Heart left ventricle (tissue), 16 donors: ENCODE measurements at places on chromosomes 1 and 21. TPM values are rescaled to one million over a fixed set of nuclear protein-coding genes. Genes with fewer than 3 reads are reported as not detected.

The SELE gene
- 2.4 TPM for polyA plus RNA-seq

- DNase-seq: no peak
Observed at GRCh38 chr1:177044390-177044789, 120.1 kb downstream of the ASTN1 start.

- DNase-seq: no peak
Observed at GRCh38 chr21:38440746-38441145, 57.5 kb downstream of the ERG start.

- no peak for DNase-seq
Observed at GRCh38 chr1:166974647-166975345, 544 bp downstream of the ILDR2 start.

DNA sequence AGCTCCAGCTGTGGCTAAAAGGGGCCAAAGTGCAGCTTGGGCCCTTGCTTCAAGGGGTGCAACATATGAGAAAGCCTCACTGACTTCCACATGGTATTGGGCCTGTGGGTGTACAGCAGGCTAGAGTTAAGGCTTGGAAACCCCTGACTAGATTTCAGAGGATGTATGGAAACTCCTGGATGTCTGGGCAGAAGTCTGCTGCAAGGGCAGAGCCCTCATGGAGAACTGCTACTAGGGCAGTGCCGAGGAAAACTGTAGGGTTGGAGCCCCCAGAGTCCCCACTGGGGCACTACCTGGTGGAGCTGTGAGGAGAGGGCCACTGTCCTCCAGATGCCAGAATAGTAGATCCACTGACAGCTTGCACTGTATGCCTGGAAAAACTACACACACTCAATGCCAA, 69.5 kb downstream of the XCL2 start:
- DNase-seq: no peak

- no peak for DNase-seq
Observed at GRCh38 chr1:236072001-236072400, 7.1 kb upstream of the NID1 start.
